ENCODE measurements at places on chromosomes 1 and 21.

DNA sequence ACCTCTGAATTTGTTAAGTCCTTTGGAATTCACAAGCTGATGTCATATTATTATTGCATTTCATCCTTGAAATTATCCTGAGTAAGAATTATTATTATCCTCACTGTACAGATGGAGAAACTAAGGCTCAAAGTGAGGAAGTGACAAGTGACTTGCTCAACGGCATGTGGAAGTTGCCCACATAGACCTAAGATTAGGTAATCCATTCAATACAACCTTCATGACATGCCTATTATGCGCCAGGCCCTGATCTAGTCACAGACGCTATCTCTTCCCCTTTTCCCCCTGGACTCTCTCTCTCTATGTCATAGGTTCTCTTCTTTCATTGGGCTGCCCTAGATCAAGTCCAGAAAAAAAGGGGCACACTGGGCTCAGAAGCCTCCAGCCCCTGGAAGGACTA lies 84.9 kb upstream of the KCNK2 start:
- no peak for DNase-seq

- no peak for DNase-seq
These were observed 54.9 kb downstream of the RGL1 start for GRCh38 chr1:183859831-183860230.

DNA sequence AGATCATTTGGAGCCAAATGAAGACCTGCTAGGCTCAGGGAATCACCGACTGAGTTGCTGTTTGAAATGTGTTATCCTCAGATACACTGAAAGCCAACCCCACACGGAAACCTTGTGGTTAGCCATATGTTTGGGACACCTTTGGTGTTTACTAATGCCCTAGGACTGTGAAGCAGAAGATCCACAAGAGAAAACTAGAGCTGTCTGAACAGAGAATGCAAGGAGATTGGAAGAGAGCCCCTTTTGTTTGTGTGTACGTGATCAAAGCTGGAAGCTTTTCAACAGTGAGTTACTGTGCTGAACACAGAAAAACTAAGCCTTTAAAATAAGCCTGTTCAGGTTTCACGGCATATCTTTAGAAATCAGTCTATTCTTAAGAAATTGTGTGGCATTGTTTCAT lies 908.2 kb upstream of the ADGRL2 start:
- DNase-seq: no peak

DNA sequence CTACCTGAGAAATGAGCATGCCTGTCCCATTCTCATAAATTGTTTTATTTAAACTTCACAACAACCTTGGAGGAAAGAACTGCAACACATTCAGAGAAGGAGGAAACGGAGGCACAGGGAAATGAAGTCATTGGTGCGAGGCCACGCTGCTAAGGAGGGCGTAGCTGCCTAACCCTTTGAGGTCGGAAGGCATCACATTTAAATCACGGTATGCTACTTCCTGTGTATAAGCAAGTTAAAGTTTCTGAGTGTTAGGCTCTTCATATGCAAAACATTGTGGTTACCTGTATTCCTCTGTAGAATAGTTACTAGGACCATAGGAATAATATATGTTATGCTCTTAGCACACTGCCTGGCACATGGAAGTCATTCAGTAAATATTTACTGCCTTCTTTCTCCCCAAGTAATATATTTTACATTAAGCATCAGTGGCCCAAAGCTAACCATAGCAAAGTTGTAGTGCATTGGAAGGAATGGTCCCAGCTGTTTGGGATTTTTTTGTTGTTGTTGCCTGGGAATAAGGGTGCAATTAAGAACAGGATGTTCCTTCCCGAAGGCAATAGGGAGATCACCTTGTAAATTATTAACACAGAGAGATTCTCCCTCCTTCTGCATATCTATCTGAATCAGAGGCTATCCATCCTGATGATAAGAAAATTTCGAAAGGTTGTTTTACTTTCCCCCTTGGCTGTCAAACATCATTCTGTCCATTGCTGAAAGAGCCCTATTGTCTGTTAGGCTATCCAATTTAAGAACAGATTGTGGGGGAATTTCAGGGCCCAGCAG lies 192.2 kb upstream of the C8B start:
- DNase-seq: no peak

DNA sequence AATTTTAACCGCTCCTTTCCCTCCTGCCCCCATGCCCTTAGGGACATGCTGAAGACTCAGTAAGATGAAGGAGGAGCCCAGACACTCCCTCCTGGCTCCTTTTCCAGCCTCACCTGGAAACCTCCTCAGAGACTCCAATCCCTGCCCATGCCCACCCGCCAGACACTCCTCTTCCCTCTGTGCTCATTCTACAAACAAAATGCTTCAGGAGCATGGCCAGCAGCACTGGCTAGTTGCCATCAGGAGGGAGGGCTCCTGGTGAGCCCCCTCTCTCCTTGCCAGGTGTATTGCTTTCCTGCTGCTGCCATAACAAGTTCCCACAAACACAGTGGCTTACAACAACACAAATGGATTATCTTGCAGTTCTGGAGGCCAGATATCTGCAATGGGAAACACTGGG lies 126.1 kb downstream of the PSMG1 start:
- DNase-seq: no peak

- DNase-seq: no peak
These were observed 68.2 kb downstream of the PSMG1 start for GRCh38 chr21:39114871-39115575.

Measured in inflammatory macrophage treated with lipopolysaccharide for 4 hours (primary cell).